Renal cortex interstitium (tissue), 15 donors: ENCODE measurements at places on chromosomes 2 and 18.

- DNase-seq = no peak
Observed at GRCh38 chr2:8413589-8414135, 268.2 kb upstream of the ID2 start.

DNA sequence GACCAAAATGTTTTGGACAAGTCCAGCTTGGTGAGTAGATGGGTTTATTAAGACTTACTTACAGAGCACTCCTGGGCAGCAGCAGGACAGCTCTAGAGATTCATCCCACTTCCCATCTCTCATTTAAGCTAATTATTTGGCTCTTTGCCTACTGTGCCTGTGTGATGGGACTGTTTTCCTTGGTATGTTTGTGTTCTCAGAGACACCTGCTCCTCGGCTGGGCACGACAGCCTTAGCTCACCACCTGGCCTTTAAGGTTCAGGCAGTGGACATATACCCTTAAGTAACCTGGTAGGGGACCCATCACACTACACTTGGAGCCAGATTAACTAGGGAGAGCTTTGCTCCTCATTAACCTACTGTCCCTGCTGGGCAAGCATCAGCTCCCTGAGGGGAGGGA is 41.7 kb upstream of the EFEMP1 start:
- DNase-seq = no peak

DNA sequence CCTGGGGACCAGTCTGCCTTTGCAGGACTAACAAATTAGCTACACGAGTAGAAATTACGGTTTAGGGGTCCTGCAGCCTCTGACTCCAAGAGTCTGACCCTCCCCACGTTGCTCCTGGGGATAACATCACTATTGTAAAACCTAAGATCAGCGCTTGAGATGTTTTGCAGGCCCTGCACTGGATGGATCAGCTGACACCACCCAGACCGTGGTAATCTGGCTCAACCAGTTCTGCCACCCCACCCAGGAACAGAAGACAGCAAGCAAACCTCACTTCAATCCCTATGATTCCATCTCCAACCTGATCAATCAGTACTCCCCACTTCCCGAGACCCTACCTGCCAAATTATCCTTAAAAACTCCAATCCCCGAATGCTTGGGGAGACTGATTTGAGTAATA is 31.7 kb downstream of the NGEF start:
- DNase-seq = no peak

GRCh38 chr2:225488743-225489142 is 89.2 kb downstream of the NYAP2 start:
- DNase-seq = no peak

DNA sequence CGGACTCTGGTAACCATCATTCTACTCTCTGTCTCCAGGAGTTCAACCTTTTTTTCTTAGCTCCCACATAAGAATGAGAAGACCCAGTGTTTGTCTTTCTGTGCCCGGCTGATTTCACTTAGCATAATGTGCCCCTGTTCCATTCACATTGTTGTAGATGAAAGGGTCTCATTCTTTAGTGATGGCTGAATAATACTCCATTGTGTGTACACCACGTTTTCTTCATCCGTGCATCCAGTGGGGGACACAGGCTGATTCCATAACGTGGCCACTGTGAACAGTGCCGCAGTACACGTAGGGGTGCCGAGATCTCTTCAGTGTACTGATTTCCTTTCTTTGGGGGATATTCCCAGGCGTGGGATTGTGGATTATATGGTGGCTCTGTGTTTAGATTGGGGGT is 72.3 kb upstream of the NFATC1 start:
- DNase-seq = no peak

DNA sequence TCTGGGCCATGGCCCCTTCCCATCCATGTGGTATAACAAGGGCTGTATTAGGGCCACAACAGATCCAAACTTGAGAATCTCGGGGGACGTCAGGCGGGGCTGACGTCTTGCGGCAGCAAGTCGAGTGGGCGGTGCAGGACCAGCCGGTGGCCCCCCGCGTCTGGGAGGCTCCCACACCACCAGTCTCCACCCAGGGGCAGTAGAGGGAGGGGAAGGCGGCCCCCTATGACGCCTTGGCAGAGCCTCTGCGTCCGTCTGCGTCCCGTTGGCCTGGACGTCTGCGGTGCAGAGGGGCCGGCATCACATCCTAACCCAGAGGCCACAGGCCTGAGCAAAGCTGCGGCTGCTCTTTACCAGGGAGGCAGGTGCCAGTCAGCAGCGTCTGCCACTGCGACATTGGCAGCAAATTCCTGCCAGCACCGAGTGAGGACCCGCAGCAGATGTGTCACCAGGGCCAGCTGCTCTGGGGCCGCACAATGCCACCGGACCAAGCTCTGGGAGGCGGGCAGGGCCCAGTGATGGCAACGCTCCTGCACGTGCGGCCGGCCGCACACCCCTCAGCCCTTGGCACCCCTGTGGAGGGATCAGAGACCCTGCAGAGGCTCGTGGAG is 73.8 kb downstream of the KCNG2 start:
- no peak for DNase-seq
